ENCODE measurements at places on chromosomes 13 and 19.

DNA sequence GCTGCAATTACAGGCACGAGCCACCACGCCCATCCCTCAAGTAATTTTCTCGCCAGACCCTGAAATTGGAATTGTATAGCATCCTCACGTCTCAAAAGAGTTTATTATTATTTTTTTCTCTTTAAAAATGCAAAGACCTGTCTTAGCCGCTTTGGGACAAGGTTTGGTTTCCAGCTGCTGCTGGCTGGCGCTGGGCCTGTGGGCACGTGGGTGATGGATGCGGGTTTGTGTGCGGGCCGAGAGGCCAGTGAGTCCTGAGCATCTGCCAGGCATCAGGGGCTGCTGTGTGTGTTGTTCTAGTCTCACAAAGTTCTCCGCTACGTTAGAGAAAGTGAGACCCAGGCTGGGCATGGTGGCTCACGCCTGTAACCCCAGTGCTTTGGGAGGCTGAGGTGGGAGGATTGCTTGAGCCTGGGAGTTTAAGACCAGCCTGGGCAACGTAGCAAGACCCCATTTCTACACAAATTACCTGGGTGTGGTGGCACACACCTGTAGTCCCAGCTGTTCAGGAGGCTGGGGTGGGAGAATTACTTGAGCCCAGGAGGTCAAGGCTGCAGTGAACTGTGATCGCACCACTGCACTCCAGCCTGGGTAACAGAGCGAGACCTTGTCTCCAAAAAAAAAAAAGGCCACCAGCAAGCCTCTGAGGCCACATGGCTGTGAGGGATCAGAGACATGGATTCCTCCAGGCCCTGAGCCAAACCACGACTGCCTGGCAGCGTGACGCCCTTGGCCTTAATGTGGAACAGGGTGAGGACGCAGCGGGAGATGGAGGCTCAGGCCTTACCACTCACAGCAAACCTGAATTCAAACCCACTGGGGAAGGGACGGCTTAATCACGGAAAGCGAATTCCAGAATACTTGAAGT lies 4.7 kb upstream of the TMPRSS9 start:
- DNase-seq, result no peak

- DNase-seq, result no peak
Observed at GRCh38 chr19:54806516-54806838, 3.1 kb downstream of the KIR2DL4 start.

DNA sequence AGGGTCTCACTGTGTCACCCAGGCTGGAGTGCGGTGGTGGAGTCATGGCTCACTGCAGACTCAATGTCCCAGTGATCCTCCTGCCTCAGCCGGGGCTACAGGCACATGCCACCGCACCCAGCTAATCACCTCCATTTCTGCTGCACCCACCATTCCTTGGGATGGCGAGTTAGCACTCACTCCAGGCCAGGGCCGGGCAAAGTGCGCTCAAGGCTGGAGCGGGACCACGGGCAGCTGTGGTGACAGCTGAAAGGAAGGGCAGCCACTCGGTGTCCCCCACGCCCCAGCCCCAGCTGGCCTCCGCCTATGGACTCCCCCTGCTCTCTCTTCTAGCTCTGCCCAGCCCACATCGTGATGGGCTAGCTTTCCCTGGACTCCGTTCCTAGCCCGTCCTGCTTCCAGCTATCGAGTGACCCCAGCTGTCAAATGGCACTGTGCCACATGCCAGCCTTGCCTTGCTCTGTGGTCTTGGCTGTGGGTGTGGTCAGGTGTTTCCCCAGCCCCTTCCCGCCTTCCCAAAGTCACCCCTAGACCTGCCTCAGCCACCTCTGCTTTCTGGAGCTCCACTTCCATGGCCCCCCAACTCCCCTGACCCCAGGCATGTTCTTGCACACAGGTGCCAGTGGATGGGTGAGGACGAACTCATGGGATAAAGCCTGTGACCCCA lies 4.1 kb downstream of the MICOS13 start:
- no peak for DNase-seq

DNA sequence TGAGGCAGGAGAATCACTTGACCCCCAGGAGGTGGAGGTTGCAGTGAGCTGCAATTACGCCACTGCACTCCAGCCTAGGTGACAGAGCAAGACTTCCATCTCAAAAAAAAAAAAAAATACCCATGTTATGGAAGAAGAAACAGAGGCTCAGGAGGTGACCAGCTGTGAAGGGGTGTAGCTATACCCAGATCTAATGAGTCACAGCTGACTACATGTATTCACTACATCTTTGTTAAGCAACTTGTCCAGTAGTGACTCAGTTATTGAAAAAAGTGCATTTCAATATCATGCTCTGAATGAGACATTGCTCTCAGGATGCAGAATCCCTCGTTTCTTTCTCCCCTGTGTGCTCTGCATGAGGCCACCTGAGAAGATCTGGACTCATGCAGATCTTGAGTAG lies 16.1 kb upstream of the SPART start:
- no peak for DNase-seq

DNA sequence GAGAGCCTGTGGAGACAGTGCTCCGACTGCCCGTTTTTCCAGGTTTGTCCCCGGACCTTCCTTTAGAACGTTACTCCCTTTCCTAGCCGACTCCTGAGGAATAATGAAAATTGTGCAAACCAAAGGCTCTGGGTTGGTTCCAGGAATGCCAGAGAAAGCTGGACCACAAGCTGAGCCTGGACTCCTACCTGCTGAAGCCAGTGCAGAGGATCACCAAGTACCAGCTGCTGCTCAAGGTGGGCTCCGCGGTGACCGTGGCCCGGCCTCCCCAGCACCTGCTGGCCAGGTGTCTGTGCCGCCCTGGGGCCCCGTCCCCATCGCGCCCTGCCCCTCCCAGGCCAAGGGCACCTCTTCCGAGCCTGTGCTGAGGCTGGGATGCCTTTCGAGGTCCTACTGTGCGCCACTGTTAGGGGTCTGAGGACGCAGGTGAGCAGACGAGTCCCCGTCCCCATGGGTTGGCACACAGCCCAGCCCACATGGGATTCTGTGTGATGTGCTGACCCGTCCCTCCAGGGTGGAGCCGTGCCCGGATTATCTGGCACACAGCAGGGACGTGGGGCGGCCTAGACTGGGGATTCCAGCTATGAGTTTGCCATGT lies 20.5 kb upstream of the F7 start:
- DNase-seq, result no peak

GRCh38 chr19:40392894-40393517 lies 3.0 kb upstream of the HIPK4 start:
- DNase-seq, result no peak

DNA sequence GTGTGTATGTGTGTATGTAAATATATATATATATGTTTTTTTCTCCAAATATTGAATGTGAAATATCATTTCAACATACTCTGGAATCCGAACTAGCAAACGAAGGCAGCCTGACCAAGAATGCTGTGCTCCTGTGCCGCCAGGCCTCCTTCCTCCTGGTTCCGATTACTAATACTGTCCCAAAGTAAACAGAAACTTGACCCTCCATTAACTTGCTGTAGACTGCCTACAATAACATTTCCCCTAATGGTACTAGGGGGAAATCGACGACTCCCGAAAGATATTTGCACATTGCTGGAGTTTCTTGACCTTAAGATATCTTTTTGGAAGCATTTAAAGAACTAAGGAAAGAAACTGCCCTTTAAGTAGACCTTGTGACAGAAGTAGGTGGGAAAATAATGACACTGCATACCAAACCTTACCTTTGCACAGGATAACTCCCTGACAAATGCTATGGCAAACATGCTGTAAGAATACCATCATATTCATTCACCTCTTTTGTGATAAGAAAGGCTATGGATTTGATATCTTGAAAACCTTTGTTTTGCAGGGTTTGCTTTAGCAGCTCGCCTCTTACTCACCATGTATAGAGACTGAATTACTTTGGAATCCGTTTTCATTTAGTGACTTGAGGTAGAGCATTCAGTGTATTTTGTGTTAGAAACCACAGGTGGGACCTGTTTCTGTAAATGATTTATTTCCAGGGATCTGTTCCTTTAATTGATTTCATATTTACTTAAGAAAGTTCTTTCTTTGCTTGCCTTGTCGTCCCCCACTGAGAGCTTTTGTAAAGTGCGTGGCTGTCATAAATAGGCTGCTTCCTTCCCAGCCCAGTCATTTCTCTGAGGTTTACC lies 80.1 kb downstream of the KLF5 start:
- no peak for DNase-seq

Measured in NCI-H526 (cell line).